ENCODE measurements at places on chromosomes 4 and X.

DNA sequence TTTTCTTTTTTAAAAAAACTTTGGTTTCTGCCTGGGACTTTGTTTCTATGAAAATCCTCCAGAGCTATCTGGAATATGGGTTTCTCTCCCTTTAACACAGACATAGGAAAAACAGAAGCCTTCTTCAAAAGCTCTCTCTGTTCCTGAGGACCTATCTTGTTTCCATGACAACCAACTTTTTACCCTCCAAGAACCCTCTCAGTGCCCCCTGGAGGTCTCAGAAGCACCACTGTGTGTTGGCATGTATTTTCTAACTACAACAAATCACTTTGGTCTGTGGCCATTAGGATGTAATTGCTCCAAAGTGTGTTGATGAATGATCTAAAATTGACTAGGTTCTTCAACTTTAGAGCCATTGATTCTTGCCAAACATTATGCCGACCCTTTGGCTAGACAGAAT, 1331.6 kb downstream of the ADGRL3 start:
- DNase-seq, result no peak

DNA sequence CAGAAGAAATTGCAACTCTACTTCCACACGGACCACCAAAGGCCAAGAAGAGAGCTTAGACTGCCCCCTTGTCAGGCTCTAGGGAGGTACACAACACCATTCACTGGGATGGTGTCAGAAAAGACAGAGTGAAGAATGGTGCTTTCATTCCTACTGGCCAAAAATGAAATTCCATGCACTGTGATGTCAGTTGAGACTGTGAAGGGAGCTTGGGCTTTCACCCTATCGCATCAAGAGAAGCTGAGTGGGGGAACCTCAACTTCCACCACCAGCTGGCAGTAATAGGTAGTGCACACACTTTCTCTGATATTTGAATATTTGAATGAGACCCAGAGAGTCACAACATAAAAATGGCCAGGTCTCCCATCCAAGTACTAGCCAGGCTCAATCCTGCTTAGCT, 65.9 kb downstream of the ZNF711 start:
- DNase-seq, result no peak

DNA sequence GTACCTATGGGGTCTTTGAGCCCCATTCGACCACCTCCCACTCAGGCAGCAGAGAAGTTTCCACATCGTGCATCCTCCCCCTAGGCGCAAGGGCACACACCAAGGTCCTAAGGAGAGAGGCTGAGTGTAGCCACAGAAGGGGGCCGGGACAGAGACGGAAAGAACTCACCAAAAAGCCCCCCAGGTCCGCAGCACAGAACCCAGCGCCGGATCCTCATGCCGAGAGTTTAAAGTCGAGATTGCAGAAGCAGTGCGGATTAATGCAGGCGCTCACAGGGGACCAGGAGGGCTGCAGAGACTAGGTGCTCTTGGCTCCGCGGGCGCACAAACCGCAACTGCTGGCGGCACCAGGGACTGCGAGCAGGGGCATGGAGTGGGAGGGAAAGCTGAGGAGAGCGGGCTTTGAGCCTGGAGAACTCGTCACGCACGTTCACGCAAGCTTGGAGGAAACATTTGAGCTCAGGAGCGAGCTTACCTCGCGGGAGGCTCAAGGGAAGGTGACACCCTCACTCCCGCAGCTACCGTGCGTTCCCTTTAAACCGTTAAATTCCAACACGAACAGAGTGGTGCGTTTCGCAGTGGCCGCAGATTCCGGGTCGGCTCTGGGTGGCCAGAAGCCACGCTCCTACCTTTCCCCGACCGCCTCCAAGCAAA, 8.5 kb downstream of the NKX3-2 start:
- no peak for DNase-seq

DNA sequence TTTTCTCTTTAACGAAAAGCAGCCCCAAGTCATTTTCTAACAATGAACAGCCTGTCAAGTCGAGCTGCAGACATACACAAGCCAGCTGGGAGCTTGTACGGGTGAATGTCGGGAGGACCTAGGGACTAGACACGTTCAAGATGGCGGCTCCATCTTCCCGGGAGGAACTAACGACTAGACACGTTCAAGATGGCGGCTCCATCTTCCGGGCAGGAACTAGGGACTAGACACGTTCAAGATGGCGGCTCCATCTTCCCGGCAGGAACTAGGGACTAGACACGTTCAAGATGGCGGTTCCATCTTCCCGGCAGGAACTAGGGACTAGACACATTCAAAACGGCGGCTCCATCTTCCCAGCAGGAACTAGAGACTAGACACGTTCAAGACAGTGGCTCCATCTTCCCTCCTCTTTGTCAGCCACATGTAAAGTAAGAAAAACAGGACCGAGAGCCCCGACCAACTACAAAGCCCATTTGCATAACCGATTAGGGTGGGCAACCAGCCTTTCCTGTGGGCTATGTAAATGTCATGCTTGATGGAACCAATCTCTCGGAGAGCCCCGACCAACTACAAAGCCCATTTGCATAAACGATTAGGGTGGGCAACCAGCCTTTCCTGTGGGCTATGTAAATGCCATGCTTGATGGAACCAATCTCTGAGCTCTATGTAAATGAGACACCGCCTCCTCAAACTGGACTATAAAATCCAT, 175.5 kb downstream of the DHRSX start:
- DNase-seq, result no peak

DNA sequence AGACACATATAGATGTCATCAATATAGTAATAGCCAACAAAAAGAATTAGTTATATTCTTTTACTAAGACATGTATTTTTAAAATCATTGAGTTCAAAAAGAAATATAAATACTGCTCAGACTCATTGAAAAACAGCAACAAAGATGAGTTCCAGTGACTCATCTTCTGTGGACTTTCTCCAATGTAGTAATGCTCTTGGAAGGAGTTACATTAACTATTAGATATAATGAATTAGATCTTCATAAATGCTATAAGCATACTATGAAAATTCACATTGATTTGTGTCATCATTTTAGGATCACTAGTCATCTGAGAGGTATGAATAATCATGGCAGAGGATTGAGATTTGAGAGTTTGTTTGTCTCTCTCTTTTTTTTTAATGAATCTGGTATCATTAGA, 547.8 kb upstream of the PCDH7 start:
- no peak for DNase-seq

GRCh38 chrX:11265352-11265751, 27.9 kb upstream of the AMELX start:
- DNase-seq, result no peak

DNA sequence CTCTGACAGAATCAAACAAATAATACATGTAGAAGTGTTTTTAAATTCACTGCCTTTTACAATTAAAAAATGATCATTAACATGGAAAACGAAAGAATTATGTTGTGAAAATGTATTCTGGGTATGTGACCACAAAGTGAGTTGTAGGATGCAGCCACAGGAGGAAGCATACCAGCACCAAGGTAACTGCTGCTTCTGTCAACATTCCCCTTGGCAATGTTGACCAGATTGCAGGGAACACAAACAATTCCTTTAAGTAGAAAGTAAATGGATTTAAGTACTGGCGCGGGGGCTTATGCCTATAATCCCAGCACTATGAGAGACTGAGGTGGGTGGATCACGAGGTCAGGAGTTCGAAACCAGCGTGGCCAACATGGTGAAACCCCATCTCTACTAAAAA, 1877.9 kb upstream of the PCDH7 start:
- no peak for DNase-seq

GRCh38 chr4:183008492-183008891, 90.6 kb upstream of the WWC2 start:
- no peak for DNase-seq

GRCh38 chr4:142556048-142556447, 290.1 kb downstream of the INPP4B start:
- no peak for DNase-seq

GRCh38 chrX:45830343-45830742, 629.7 kb upstream of the DIPK2B start:
- DNase-seq, result no peak

DNA sequence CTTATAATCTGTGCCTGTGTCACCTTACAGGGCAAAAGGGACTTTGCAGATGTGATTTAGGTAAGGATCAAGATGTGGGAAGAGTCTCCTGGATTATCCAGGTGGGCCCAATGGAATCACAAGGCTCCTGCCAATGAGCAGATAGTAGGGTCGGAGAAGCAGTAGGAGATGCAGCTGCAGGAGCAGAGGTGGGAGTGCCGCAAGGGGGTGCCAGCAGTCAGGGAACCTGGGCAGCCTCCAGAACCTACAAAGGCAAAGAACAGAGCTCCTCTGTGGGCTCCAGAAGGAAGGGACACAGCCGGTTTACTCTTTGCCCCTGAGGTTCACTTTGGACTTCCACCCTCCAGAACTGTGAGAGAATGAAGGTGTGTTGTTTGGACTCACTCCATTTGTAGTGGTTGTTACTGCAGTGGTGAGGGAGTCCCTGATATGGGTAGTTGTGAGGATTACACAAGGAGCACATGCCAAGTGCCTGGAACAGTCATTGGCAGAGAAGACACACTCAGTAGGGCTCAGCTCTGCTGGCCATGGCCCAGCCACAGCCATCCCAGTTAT, 318.5 kb downstream of the EVC2 start:
- DNase-seq, result no peak

DNA sequence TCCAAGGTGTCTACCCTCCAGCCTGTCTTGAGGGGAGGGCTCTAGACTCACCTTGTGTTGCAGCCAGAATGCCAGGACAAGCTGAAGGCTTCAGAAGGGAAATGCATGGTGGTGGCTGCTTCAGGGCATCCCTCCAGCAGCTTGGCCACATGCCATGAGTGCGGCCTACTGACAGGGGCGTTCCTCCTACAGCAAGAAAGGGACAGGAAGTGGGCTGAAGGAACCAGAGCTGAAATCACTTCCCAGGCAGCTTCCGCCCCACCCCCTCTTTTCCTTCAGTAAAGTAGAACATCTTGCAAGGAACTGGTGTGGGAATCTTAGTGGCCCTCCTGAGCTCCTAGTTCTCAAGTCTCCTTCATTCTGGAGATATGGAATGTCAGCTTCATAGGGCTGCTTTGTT, 167.5 kb upstream of the DGKK start:
- no peak for DNase-seq

- DNase-seq, result no peak
Observed at GRCh38 chr4:18404642-18405041, 383.1 kb upstream of the LCORL start.
